ENCODE measurements at places on chromosomes 6 and 20.

- no peak for DNase-seq
These were observed 295.5 kb upstream of the FLRT3 start for GRCh38 chr20:14632906-14633305.

GRCh38 chr6:161228921-161229591 lies 44.8 kb downstream of the AGPAT4 start:
- peak; percentile 51 for DNase-seq

DNA sequence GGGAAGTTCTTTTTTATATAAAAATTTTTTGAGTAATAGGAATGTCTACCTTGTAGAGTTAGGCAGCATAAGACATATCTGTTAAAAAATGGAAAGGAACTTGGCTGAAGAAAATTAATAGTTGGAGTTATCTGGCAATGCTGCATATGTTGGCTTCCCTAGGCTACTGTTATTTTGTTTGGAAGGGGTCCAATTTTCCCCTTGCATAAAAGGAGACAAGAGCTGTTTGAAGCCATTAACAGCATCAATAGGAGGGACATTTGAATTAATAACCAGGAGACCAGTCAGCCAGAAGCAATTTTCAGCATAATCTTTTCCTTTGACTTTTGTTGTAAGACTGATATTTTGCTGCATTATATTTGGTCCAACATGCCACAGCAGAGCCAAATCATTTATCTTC lies 80.9 kb upstream of the TAB2 start:
- no peak for DNase-seq

GRCh38 chr20:62920039-62920645 lies 6.2 kb downstream of the DIDO1 start:
- no peak for DNase-seq

DNA sequence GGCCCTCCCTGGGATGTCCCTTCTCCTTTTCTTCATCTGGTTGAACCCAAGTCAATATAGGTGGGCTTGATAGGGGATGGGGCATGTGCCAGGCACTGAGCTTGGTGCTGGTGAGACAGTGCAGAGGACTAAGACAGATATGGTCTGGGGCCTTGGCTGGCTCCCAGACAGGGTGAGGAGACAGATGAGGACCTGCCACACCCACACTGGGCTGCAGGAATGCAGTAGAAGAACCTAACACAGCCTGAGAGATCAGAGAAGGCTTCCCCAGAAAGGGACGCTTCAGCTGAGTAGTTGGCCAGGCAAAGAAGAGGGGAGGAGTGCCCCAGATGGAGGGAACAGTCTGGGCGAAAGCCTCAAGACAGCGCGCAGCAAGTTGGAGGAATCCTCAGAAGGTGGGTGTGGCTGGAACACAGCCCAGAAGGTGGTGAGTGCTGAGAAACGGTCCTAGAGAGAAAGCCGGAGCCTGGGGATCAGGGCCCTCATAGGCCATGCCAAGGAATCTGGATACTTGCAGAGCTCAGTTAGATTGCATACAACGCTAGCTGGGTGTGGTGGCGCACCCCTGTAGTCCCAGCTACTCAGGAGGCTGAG lies 26.4 kb downstream of the CD40 start:
- no peak for DNase-seq
